ENCODE measurements at places on chromosomes 7 and 10.

DNA sequence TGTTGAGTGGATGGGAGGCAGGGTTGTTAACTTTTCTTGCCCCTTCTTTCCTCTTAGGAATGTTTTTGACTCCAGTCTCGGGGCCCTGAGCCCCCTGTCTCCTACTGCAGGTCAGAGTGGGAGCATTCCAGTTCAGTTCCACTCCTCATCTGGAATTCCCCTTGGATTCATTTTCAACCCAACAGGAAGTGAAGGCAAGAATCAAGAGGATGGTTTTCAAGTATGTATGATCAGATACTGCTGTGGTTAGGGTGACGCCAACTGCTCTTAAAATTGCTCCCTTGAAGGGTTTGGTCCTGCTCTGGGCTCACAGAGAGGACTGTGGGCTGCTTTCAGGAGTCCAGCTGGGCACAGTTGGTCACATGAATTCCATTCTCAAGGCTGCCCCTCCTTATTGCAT lies 22.0 kb downstream of the VWA2 start:
- DNase-seq: no peak

DNA sequence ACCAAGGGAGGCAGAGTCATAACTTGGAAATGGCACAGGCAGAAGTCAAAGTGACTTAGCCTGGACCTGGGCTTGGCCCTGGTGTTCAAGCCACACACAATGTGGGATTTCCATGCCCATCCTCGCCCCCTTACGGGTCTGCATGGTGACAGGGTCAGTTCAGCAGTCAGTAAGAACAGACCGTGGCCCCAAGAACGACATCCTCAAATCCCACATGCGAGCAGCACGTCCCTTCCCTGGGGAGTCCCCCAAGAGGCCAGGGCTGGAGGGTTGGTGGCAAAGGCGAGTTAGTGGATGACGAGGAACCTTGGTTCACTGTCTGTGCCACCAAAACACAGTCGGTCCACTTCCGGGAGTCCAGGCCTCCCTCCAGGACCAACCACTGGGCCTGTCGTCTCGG lies 93.3 kb upstream of the MGMT start:
- DNase-seq: no peak

- no peak for DNase-seq
These were observed 983 bp downstream of the TNRC18 start for GRCh38 chr7:5422396-5423305.

DNA sequence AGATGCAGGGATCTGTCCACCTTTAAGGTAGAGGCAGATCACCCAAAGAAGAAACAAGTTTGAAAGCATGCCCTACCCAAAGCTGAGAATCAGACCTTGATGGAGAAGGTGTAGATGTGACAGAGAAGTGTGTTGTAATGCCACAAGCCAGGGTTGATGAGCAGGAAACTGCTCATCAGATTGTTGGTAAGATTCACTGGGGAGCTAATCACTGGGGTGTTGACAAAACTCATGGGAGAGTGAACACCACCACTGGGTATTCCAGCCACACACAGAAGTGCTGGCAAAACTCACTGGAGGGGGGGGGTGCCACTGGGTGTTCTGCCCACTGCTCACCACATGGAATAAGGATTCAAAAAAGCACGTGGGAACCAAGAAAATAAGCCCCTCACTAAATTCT lies 95.2 kb downstream of the IQUB start:
- DNase-seq: no peak

DNA sequence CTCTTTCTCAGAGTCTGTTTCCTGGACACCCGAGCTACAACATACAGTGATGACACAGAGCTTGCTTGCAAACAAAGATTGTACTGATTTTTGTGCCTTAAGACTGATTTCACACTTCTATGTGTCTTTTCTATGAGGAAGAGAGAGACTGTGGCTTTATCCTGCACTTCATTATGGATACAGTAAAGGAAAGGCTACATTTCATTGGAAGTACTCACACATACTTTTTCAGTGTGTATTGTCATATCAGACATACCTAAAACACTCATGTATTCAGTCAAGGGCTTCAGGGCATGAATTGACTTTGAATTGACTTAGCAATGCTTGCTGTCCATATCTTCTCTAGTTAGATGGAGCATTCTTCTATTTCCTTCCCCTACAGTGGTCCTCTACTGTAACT lies 135.5 kb upstream of the IMMP2L start:
- no peak for DNase-seq

- DNase-seq: peak; percentile 24
These were observed 22.7 kb upstream of the GTF2IRD1 start for GRCh38 chr7:74430961-74431466.

GRCh38 chr10:62766386-62766785 lies 38.1 kb upstream of the ADO start:
- DNase-seq: no peak

DNA sequence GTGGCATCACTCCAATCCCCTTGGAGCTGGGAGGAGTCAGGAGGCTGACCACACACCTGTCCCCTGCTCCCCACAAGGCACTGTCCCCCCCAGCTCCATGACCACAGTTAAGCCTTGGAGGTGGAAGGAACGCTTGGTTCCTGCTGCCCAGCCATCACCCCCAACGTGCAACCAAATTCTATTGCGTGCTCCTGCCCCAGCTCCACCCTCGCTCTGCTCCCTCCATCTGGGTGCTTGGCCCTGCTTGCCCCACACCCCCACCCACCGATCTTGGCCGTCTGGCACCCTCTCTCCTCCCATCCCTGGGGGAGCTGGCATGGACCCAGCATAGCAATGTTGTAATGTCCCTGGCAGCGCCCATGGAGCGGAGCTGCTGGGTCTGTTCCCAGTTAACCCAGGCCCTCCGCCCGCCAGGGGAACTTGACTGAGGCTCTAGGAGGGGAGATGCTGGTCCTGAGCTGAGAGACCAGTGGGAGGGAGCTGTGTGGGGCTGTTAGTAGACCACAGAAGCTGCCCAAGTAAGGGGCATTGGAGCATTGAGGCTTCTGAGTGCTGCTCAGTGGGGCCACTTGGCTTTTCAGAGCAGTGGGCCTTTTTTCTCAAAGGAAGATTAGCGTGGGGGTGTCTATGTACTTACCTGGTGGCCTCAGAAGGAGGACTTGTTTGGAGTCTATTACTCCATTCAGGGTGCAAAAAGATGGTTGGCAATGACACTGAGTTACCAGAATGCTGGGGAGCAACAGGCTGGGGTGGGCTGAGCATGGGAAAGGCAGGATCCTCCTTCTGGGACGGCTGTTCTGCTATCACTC lies 1.1 kb downstream of the EPHB6 start:
- no peak for DNase-seq

DNA sequence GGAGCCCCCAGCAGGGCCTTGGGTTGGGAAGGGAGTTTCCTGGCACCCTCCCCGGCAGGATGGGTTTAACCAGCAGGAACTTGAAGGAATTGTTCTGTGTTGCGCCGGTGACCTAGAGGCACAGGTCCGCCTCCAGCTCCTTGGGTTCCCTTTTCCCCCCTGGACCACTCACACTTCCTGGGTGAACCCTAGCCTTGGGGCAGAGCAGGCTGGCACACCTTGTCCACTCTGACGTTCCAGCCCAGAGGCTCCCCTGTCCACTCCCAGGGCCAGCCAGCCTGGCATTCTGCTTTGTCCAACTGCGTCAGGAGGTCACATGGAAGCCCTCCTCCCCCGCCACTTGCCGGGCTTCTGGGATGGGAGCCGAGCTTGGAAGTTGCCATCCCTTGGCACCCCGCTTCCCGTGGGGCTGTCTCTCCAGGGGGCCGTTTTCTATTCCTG lies 25.8 kb downstream of the TMEM120A start:
- DNase-seq: peak; percentile 30

GRCh38 chr7:30466266-30466665 lies 12.3 kb downstream of the NOD1 start:
- no peak for DNase-seq

GRCh38 chr7:142263598-142264380 lies 5.9 kb upstream of the PRSS58 start:
- no peak for DNase-seq

DNA sequence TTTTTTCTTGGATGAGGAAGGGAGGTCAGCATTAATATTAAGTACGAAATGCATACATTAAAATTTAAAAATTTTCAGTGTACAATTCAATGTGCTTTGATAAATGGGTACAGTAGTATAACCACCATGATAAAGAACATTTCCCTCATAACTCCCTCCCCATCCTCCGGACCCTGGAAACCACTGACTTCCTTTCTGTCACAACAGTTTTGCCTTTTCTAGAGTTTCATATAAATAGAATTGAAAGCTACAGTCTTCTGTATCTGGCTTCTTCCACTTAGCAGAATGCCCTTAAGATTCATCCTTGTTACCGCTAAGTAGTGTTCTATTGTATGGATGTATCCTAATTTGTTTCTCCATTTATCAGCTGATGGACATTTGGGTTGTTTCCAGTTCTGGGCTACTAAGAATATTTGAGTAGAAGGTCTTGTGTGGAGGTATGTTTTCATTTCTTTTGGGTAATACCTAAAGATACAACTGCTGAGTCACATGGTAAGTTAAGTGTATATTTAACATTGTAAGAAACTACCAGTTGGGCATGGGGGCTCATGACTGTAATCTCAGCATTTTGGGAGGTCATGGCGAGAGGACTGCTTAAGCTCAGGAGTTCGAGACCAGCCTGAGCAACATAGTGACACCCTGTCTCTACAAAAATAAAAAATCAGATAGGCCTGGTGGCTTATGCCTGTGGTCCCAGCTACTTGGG lies 30.8 kb downstream of the ABI1 start:
- no peak for DNase-seq

DNA sequence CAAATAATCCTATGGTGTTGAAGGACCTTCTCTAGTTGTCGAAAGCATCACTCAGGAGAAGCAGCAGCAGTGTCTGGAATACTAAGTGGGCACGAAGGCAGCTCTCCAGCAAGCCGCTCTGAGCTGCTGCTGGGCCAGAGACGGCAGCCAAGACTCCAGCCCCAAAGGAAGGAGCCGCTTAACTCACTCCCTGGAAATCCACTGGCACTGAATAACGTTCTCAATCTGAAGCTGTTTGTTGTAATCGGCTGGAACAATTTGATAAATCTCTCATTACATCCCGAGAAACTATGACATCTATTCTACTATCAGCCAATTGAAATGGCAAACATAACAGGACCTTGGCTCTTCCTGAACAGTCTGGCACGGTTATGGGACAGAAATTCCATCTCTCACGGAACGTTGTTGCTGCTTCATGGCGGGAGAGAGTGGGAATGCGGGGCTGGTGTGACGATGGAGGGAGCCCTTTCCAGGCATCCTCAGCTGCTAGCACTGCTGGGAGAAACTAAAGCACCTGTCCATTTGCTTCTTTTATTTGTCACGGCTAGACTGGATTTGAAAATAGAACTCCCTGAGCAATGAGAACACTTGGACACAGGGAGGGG lies 331.5 kb upstream of the RNF32 start:
- DNase-seq: peak; percentile 28

DNA sequence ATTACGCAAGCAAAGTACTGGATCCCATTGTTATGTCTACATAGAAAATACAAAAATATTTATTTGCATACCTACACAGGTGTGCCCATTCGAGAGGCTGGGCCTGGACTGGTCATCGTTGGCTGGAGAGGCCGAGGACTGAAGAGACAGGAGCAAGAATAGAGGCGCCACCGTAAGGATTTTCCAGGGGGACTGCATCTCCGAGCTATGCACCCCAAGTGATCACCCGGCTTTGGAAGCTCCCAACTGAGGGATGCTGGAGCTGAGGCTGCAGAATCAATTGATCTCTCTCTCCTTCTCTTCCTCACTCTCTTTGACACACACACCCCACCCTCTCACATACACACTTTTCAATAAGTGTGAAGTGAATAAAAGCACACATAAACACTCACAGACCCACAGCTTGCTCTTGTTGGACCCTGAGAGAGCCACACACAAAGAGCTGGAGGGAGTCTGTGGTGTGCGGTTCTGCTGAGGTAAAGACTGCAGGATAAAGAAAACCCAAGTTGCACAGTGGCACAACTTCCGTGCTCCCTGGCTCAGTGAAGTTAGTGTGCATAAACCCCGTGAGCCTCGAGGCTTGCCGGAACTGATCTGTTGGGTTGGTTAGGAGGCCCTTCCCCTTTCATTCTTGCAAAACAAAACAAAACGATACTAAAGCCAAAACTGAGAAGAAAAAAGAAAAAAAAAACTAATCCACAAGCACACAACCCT lies at the start of gene AOAH:
AOAH (minus strand) TSS at position 544 of the 714 bp plus-strand sequence; CDS start at position 198, 346 bp downstream.
- DNase-seq: no peak

GRCh38 chr7:135186261-135186540 lies 15.7 kb upstream of the CYREN start:
- no peak for DNase-seq

DNA sequence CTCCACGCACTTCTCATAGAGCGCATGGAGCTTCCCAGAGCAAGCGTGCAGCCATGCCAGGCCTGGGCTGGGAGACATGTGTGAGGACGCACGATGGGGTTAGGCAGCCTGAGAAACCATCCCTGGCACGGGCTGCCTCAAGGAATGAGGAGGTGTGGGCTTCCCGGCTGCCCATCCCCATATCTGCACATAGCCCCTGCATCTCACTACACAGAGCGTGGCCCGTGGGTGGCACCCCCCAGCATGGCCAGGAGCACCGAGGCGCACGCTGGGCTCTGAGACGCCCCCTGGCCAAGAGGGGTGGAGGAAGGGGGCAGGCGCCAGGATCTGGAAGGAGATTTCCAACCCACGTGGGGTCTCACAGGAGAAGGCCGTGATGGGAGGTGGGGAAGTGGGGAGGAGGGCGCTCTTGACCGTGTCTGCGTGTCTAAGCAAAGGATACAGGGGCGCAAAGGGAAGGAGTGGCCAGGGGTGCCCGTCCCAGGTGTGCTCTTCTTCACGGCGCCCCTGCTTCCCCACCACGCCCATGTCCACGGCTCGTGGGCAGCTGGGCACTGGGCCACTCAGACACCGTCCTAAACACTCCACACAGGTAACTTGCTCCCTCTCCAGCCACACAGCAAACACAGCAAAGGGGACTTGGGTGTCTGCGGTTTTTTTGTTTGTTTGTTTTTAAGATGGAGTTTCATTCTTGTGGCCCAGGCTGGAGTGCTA lies 340.5 kb downstream of the PTPRN2 start:
- DNase-seq: no peak

GRCh38 chr10:133058331-133059092 lies 29.2 kb upstream of the ADGRA1 start:
- DNase-seq: no peak

DNA sequence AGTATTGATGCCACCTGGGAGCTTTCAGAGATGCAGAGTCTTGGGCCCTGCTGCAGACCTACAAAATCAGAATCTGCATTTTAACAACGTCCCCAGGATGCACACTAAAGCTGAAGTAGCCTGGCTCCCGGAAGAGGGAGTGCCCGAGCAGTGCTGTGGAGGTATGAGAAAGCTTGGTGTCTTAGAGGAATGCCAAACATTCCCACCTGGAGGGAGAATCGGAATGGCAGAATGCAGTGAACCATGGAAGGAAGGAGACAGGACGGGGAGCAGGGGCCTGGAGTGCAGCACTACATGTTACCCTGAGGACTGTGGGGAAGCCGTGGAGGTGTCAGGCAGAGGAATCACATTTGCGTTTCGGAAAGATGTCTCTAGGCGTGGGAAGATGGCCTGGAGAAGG lies 90.9 kb downstream of the AOAH start:
- DNase-seq: no peak

DNA sequence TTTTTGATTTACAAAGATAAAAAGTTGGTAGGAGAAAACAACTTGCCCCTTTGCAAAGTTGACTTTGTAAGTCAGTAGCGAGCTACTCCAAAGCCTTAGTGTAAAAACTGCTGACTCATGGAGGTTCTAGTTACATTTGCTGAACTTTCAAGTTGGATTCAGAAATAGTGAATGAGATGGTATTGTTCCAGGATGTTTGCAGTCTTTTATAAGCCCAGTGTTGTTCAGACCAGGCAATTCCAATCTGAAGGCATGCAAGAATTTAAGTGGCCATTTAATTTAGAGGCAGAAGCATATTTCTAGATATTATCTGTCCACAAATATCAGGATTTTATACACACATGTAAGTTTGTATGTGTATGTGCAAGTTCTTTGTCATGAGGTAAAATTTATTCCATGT lies 21.6 kb downstream of the TES start:
- DNase-seq: no peak

- DNase-seq: no peak
These were observed 47.5 kb upstream of the AGR3 start for GRCh38 chr7:16929146-16929762.

Measured in hippocampal formation (tissue), 2 donors.